Activated CD4-positive, alpha-beta T cell treated with anti-CD3 and anti-CD28 coated beads, Interleukin-2, amount 50 U/mL, for 1 hour (primary cell): ENCODE measurements at places on chromosomes 7 and 10.

GRCh38 chr7:2180081-2180480 lies 52.7 kb downstream of the MAD1L1 start:
- no peak for DNase-seq

- DNase-seq: no peak
Measured at GRCh38 chr10:106707657-106708056, 456.8 kb downstream of the SORCS1 start.

GRCh38 chr7:109996411-109996810 lies 1094.5 kb upstream of the LRRN3 start:
- DNase-seq: no peak

- DNase-seq: no peak
Measured at GRCh38 chr7:48280100-48280499, 108.8 kb downstream of the ABCA13 start.

DNA sequence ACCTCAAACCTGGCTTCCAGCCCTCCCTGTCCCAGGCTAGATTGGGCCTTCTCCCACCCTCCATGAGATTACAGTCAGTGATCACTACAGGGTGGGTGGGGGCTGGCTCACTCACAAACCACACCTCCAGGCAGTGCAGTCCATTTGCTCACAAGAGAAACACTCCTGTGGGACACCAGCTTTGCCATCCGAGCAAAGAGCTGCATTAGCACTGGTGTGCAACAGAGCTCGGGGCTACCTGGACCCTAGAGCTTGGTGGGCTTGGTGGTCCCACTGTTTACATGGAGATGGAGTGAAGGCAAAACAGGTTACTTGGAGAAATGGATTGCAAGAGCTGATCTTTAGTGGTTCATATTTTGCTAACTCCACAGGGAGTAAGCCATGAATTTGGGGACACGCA lies 451.7 kb upstream of the ZMIZ1 start:
- no peak for DNase-seq

- DNase-seq: no peak
Measured at GRCh38 chr7:35805876-35806275, 5.0 kb downstream of the SEPTIN7 start.
